ENCODE measurements at places on chromosomes 1 and 21.

GRCh38 chr1:82492159-82492558 lies 691.4 kb downstream of the ADGRL2 start:
- DNase-seq = no peak

DNA sequence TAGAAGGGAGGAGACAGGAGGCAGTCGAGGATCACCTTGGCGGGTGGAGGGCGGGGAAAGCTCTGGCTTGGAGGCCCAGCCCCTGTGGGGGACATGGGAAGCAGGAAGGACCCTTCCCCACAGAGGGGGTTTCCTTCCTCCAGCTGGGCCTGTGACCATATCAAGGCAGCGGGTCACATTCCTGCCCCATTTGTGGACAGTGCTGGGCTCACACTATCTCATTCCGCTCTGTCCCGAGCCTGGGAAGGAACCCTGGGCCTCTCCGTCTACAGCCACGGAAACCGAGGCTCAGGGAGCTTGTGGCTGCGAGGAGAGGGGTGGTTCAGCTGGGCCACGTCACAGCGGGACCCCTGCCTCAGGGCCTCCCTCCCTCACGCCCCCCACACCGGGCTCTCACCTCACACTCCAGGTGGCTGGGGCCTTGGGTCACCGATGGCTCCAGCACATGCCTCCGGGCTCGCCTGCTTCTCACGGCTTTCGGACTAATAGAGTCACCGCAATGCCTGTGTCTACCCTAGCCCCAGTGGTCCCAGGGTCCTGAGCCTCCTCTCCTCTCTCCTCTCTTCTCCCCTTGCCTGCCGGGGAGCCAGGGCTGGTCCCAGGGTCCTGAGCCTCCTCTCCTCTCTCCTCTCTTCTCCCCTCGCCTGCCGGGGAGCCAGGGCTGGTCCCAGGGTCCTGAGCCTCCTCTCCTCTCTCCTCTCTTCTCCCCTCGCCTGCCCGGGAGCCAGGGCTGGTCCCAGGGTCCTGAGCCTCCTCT lies 56.4 kb downstream of the SLC19A1 start:
- DNase-seq = no peak

GRCh38 chr1:70896224-70896623 lies 151.4 kb downstream of the PTGER3 start:
- no peak for DNase-seq

GRCh38 chr1:6691507-6691906 lies 10.1 kb downstream of the DNAJC11 start:
- no peak for DNase-seq

GRCh38 chr1:183880531-183881243 lies 75.8 kb downstream of the RGL1 start:
- DNase-seq = no peak

- no peak for DNase-seq
Measured at GRCh38 chr1:201582705-201583442, 43.9 kb downstream of the NAV1 start.

DNA sequence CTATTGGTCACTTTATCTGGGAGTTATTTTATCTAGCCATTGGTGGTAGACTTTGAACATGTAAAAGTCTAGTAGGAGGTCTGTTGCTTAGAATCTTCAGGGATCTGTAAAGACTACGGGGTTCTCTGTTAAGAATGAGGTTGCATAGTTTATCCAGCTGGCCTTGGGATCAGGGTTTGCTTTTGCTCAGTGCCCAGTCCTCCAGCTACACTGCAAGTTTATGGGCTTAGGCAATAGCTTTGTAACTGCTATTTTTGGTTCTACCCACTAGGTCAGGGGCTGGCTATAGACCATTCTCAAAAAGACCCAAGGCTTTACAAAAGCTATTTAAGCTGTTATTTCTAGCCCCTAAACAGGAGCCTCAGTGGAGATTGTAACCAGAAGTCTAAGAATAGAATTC lies 9.8 kb downstream of the SH3GLB1 start:
- no peak for DNase-seq

GRCh38 chr1:160206421-160207117 lies 1.4 kb downstream of the PEA15 start:
- DNase-seq = no peak

GRCh38 chr1:40774266-40774998 lies 9.2 kb upstream of the KCNQ4 start:
- peak; percentile 49 for DNase-seq

GRCh38 chr1:66370462-66370971 lies 163.4 kb upstream of the SGIP1 start:
- DNase-seq = no peak

DNA sequence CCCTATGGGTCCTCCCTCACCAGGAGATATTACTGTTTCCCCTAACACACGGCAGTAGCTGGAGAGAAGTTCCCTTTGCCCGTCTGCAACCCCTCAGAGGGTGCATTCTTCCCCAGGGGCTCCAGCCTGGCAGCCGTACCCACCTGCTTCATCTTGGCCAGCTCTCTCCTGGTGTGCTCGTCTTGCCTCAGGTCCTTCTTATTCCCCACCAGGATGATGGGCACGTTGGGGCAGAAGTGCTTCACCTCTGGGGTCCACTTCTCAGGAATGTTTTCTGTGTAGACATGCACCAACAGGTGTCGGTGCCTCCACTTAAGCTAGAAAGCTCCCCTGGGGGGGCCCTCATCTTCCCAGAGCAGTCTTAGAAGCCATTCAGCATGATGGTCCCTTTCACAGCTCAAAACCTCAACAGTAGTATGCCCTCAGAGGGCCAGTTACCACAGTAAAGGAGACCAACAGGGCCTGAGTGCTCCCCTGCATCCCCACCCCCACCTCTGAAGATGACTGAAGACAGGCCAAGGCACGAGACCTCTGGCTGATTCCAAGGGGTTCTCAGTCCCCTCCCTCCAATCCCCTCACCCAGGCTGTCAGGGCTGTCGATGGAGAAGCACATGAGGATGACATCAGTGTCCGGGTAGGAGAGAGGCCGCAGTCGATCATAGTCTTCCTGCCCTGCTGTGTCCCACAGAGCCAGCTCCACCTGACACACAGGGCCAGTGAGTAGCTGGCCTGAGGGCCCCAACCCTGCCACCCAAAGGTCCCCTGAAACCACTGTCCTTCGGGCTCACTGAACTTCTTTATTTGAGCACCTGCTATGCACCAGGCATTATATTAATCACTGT lies 4.3 kb downstream of the RHOC start:
- no peak for DNase-seq

- no peak for DNase-seq
Measured at GRCh38 chr1:64597113-64597512, 127.2 kb downstream of the CACHD1 start.

- no peak for DNase-seq
Measured at GRCh38 chr1:45244660-45245059, 38.3 kb upstream of the ZSWIM5 start.

- DNase-seq = no peak
Measured at GRCh38 chr1:71324671-71325267, 243.9 kb upstream of the ZRANB2 start.

DNA sequence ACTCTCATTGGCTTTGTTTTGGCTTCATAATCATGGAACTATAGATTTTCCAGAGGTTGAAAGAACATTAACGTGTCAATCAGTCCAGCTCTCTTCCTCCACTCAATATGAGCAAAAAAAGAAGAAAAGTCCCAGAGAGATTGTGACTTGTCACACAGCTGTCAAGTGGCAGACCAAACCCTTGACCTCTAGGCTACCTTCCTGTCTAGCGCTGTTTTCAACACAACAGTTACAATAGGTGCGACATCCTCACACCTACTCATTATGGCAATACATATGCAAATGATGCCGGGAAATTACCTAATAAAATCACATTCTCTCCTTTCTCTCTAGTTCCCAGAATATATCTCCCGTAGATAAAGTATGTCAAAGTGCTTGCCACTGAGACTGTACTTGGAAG lies 1.1 kb downstream of the WARS2 start:
- DNase-seq = peak; percentile 4

- DNase-seq = no peak
Measured at GRCh38 chr1:53196017-53196484, 573 bp upstream of the CPT2 start.

GRCh38 chr1:51296383-51297357 lies 33.7 kb downstream of the TTC39A start:
- peak; percentile 69 for DNase-seq

DNA sequence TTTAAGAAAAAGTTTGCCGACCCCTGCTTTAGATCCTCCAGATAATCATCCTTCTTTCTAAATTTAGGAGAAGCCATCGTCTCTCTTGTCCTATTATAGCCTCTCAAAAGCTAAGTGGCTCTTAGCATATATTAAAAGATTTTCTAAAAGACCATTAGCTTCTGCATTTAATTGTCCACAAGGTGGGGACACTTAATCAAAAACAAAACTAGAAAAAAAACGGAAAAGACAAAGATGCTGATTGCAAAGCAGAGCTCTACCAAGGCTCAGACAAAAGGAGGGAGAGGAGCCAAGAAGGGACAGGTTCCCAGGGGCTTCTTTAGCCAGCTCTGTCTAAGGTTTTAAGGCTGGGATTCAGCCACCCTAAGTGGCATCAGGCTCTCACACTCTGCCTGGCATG lies 128.3 kb upstream of the HMGB4 start:
- no peak for DNase-seq

GRCh38 chr1:23273450-23274133 lies 56.3 kb upstream of the HTR1D start:
- DNase-seq = no peak

DNA sequence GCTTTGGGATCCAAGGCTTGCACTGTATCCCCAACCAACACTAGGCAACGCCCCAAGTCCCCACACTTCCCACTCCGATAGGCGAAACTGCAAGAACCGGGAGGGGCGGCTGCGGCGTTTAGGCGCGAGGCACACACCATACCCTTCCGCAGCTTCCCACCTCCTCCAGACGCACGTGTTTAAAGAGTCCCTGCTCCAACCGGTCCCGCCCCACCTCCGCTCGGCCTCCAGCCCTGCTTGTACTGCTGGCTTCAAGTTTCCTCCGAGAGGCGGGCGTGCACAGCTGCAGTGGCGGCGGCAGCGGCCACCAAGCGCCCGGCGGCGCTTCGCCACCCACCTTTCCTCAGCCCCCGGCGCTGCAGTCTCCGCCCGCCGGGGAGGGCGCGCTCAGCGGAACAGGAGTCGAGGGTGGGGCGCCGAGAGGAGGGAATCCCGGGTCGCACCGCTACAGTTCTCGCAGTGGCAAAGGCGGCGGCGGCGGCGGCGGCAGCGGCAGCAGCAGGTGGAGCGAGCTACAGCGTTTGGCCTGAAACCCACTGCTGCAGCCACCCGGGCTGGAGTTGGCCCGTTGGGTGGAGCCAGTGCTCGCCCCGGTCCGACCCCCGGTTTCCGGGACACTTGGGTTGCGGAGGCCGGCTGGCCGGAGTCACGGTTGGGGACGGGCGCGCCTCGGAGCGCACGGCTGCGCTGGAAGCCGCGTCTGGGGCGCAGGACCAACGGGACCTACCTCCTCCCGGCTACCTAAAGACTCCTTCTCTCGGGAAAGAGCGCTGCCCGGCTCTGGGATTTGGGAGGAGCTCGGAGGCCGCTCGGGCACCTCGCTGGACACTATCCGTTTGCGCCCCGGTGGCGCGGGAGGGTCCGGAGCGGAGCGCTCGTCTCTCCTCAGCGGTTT lies at the start of gene CNIH3:
Gene CNIH3 (plus strand): TSS at position 457 of the 895 bp plus-strand sequence. CDS start 858 bp downstream, outside the sequence.
- peak; percentile 14 for DNase-seq

DNA sequence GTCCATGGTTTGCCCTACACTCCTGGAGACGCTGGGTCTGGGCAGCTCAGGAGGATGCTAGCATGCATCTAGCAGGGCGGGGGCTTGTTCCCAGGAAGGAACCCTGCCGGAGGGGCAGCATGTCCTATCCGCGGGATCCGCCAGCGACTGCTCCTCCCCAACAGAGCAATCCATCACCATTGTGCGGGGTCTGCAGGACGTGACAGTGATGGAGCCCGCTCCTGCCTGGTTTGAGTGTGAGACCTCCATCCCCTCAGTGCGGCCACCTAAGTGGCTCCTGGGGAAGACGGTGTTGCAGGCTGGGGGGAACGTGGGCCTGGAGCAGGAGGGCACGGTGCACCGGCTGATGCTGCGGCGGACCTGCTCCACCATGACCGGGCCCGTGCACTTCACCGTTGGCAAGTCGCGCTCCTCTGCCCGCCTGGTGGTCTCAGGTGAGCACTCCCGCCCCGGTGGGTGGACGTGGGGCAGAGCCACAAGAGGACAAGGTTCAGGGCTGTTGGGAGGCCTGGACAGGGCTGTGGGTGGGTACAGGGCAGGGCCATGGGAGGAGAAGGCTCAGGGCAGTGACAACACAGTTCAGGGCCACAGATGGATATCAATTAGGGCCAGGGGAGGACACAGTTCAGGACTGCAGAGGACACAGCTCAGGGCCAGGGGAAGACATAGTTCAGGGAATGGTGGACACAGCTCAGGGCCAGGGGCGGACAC lies 71.3 kb downstream of the OBSCN start:
- DNase-seq = no peak

DNA sequence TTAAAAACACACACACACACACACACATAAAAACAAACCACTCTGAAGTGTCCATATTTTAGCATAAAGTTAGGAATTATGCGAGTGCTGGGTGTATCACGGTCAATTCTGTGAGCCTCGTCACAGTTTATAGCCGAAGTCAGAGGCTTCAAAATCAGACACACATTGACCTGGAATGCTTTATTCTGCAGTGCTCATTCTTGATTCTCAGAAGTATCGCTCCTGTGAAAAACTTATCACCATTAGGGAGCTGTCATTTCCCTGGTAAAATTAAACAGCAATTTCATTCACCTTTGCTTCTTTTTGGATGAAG lies 8.7 kb upstream of the IRF2BP2 start:
- DNase-seq = no peak

DNA sequence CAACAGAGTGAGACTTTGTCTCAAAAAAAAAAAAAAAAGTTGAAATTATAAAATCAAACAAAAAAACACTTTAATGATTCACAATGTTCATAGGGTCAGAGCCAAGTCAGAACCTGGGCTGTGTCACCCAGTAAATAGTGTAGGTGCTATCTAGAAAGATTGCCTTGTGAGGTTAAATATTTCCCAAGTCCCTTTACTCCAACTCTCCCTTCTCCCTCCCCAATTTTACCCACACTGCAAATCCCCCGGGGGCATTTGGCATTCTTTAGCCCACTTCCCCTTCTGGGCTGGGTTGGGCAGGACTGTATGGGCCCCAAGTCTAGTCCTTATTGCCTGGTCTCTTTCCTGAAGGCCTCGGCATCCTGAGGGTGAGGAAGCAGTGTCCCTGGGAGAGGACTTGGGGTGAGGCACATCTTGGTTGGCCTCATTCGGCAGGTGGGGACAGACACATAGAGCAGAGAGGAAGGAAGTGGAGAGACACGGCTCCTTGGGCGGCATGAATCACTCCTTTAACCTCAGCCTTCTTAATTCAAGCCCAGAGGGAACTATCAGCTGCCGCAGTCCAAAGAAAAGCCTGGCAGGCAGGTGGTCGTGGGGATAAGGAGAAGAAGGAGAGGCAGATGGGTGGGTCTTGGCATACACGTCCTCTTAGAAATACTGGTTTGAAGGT lies 8.2 kb downstream of the ADORA1 start:
- no peak for DNase-seq

All from activated T-helper 1 cell treated with anti-CD3 and anti-CD28 coated beads, Interleukin-12 subunit alpha, Interleukin-12 subunit beta, Interleukin-2, Interleukin-4 antibody, amounts not matched to agents 30 ng/mL and 10 ng/mL and 1 ng/mL, durations not matched to agents 14 hours and 24 hours and 36 hours (primary cell).